ENCODE measurements at places on chromosomes 5 and 9. TPM values are rescaled to one million over a fixed set of nuclear protein-coding genes. Genes with fewer than 3 reads are reported as not detected.

DNA sequence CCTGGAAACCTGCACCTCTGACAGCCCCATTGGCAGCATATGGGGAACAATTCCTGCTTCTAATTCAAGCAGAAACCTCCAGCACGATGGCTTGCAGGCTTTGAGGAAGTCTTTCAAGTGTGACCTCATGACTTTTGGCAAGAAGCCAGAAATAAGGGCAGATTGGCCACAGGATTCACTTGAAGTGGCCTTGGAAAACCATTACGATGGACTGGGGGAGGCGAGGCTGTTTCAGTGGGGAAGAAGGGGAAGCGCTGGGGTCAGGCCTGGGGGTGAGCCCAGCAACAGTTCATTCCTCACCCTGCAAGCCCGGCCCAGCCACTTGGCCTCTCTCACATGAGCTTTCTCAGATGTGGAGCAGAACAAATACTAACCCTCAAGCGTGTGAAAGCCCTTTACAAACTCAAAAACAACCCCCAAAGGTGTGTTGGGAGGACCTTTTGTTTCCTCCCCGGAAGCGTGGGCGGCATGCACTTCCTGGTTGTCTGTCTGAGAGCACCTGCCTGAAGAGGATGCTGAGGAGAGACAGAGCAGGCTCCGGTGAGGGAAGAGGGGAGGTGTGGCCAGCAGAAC, 26.9 kb upstream of the EEIG1 start:
- H3K4me3 ChIP-seq: no peak overlapping the region
- no peaks in the 10 kb centered on the region for H3K27me3 ChIP-seq
- no peaks in the 10 kb centered on the region for H3K4me1 ChIP-seq

Gene MFAP3
- total RNA-seq: 36.4 TPM

Gene DEPDC1B
- 0.50 TPM for total RNA-seq

- H3K36me3 ChIP-seq: no peaks in the 10 kb centered on the region
- H3K27me3 ChIP-seq: no peaks in the 10 kb centered on the region
Measured at GRCh38 chr9:96201140-96201539, 100.8 kb downstream of the HSD17B3 start.

Gene GZMA
- 6.1 TPM for total RNA-seq

GRCh38 chr9:12773562-12773961, 1.3 kb upstream of the LURAP1L start:
- H3K4me1 ChIP-seq: no peaks in the 10 kb centered on the region
- no peaks in the 10 kb centered on the region for H3K27me3 ChIP-seq
- H3K4me3 ChIP-seq: no peak overlapping the region
- H3K36me3 ChIP-seq: no peaks in the 10 kb centered on the region
- no peak for DNase-seq
- H3K27ac ChIP-seq: no peak overlapping the region

DNA sequence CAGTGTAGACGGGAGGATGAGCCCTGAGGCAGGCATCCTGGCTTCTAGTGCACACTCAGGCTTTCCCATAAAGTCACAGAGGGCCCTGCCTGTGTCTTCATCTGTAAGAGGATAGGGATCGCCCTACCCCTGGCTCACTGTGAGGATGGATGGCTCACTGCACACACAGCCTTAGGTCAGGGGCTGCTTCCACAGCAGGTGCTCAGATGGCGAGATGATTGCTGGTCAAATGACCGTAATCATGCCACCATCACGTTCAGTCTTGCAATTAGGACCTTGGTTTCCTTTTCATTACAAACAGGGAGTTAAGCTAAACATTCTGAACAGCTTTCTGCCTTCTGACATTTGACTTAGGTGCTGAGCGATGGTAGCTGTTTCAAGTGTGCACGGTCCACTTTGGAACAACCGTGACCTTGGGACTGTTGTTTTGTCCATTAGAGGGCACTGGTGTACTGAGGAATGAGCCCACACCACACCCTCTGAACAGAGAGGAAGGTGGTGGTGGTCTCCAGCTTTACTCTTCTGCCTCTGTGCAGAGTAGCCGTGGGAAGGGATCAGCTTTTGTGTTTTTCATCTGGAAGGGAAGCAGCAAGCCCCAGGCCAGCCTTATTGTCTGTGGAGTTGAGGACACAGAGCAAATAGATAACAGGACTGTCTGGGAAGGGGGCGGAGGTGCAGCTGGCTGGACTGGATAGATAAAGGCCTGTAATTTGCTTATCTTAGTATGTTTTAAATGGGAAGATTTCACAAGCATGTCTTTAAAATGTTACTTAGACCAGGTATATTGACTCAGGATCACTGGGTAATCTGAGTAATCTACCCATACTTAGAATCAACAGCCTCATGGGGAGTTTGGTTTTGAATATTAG, 183.1 kb downstream of the TRIO start:
- H3K27ac ChIP-seq: no peak overlapping the region
- peaks cover 2% of the 10 kb centered on the region for H3K4me1 ChIP-seq
- no peaks in the 10 kb centered on the region for H3K27me3 ChIP-seq
- H3K4me3 ChIP-seq: no peak overlapping the region

Gene SIT1
- 3.1 TPM for total RNA-seq

Gene CYSRT1
- total RNA-seq: 0.94 TPM

All from kidney (tissue), 22 donors.